ENCODE measurements at places on chromosomes 7 and 10.

- DNase-seq = no peak
Measured at GRCh38 chr7:82697897-82698296, 254.3 kb upstream of the CACNA2D1 start.

- DNase-seq = no peak
Measured at GRCh38 chr7:96728139-96728538, 18.5 kb upstream of the SEM1 start.

DNA sequence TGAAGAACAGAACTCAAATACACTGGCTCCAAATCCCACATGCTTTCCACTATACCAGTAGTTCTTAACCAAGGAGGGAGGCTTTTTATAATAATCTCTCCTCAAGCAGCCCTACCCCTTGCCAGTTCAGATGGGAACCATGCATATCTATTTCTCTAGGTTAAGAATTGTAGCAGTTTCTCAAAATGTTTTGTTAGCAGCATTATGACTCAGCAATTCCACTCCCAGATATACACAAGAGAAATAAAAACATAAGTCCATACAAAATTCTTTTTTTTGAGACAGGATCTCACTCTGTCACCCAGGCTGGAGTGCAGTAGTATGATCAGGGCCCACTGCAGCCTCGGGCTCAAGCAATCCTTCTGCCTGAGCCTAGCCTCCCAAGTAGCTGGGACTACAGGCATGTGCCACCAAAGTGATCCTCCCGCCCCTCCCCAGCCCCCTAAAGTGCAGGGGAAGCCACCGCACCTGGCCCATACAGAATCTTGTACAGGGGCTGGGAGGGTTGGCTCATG, 18.1 kb downstream of the YWHAG start:
- DNase-seq = no peak

DNA sequence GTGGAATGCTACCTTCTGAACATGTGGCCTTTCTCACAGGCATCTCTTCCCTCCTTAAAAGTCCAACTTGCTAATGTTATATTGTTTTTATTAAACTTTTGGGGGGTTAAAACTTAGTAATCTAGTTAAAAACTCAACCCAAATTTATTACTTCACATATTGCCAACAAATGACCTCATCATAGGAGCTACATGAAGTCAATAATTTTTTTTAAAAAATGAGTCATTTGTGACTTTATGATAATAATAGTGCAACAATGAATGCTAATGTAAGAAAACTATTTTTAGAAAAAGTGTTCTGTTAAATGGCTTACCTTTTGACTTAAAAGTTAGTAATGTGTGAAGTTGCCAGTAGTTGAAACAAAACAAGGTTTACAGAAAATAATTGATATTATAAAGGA, 325.9 kb upstream of the FZD1 start:
- DNase-seq = peak; percentile 28

GRCh38 chr7:135748770-135749169, at the start of gene FAM180A:
Gene FAM180A (minus strand): TSS chr7:135748813. CDS start chr7:135748580, 233 bp downstream.
- DNase-seq = no peak

DNA sequence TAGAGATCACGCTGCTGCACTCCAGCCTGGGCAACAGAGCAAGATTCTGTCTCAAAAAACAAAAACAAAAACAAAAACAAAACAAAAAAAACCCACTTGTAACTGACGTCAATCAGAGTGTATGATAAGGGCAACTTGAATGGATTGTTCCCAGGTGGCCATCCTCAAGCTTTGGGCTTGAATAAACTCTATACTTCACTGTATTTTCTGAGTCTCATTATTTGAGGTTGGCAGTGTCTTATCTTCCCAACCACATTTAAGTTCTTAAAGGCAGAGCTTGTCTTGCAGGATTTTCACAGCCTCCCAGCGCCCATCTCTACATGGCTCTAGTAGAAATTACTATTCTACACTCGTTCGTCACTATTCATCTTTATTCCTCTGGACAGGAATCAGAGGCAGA, 5.1 kb upstream of the OAT start:
- DNase-seq = no peak

- no peak for DNase-seq
Measured at GRCh38 chr10:95660283-95660682, 3.8 kb upstream of the ALDH18A1 start.

GRCh38 chr7:89563597-89563996, 590.7 kb upstream of the STEAP1 start:
- no peak for DNase-seq

DNA sequence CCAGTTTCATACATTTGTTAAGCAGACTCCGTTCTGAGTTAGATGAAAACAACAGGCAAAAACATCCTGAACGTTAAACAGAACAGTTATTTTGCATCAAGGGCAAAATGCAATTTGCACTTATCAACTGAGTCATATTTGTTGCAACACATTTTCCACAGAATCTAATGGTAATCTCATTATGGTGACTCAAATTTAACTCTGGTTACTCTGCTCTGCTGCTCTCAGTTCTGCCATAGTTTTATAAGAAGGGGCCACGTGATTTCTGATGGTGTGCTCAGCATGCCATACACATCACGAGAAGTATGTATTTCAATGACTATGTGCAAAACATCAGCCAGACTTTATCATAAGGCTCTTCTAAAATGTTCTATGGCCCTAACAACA, 148.8 kb downstream of the CHCHD3 start:
- peak; percentile 18 for DNase-seq

GRCh38 chr7:157122800-157123495, 15.8 kb upstream of the UBE3C start:
- no peak for DNase-seq

- no peak for DNase-seq
Measured at GRCh38 chr7:15041226-15041625, 138.7 kb upstream of the DGKB start.

DNA sequence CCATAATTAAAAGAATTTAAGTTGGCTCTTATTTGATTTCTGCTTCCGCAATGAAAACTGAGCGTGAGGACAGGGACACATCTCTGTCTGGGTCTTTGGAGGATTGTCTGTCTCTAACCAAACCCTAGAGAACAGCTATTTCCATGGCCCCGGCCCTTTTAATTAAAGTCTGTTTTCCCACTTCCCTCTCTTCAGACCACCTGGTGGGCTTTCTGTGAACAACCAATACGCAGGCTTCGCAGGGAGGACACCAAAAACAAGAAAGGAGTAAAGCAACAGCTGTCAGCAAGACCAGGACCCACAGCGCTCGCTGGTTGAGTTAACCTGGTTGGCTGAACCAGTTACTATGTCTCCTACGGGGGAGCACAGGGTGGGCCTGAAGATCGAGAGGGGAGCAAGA, 217.1 kb upstream of the FRMD4A start:
- DNase-seq = no peak

- DNase-seq = no peak
Measured at GRCh38 chr7:117393781-117394180, 33.5 kb downstream of the ASZ1 start.

DNA sequence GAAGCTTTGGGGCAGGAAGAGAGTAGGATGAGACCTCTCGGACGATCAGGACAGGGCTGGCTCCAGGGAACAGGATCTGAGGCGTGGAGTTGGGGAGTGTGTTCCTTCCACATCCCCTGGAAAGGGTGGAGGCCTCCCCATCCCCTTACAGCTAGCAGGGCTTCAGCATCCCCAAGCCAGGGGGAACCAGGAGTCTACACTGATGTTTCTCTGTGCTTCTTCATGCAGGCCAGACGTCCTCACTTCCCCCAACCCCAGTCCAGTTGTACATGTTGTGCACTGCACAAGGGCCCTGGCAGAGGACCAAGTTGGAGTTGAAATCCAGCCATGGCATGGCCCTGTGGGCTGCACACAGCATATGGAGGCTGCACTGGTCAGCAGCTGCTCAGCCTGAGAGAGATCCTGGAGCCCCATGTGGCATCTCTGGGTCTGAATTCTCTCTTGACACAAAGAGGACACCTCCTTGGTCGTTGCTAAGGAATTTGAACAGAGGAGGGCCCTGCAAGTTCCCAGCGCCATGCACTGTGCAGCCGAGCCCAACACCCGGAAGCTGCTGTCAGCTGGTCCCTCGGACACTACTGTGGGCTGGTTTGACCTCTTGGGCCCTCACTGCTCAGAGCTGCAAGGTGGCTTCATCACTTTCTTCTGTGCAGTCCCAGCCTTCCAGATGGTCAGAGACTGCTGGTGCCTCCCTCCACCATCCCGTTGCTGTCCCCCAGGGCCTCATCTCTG, 181.1 kb downstream of the DNAJB6 start:
- no peak for DNase-seq

DNA sequence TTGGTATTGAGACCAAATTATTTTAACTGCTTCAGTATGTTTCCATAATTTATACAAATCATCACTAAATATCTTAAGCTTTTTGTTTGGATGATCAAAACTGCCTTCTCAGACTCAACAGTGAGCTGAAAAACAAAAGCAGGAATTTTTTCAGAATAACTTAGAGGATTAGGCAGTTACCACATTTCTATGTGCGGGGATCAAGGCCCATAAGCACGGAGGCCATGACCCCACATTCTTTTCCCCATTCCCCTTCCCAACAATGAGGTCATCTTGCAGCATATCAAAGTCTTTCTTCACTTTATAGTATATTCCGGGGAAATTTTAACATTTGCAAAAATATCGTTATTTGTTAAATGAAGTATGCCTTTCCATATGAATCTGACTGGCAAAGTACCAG, 125.8 kb downstream of the ELMO1 start:
- no peak for DNase-seq

DNA sequence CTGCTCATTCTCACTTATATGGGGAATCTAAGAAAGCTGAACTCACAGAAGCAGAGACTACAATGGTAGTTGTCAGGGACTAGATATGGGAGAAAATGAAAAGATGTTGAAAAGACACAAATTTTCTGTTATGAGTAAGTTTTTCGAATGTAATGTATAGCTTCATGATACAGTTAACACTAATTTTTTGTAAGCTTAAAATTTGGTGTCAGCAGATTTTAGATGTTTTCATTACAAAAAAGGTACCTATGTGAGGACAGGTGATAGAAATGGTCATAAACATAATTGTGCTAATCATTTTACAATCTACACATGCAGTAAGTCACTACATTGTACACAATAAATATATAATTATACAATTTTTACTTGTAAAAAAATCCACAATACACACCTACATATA, 286.6 kb downstream of the ZNF33B start:
- DNase-seq = no peak

GRCh38 chr10:60809157-60809556, 30.9 kb downstream of the CDK1 start:
- DNase-seq = no peak

GRCh38 chr7:18497082-18497481, 1.5 kb downstream of the HDAC9 start:
- no peak for DNase-seq

GRCh38 chr7:129858490-129858889, 94.3 kb downstream of the UBE2H start:
- DNase-seq = no peak

- DNase-seq = no peak
Measured at GRCh38 chr10:35384265-35384868, 48.1 kb downstream of the CCNY start.

DNA sequence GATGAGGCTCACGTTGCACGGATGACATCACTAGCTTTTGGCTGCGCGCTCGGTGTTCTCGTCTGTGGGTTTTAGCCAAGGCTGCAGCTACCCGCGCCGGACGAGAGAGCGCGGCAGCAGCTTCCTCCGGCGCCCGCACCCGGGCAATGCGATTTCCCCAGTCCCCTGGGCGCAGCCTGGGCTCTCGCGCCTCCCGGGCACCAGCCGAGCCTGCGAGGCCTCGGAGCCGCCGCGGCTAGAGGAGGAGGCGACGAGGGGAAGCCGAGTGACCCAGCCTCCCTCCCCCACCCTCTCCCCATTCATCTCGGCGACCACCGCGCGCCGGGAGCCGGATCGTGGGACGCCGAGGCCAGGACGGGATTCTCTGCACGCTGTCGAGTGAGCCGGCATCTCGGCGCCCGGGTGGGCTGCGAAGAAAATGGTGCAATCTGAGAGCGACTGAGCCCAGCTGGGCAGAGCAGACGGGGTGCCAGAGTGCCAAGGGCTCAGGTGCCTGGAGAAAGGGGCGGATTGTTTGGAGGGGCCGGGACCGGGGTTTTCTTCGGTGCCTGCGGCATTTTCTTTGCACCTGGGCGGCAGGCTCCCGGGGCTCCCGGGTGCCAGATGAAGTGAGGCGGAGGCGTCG, 1.2 kb upstream of the TMEM178B start:
- no peak for DNase-seq

DNA sequence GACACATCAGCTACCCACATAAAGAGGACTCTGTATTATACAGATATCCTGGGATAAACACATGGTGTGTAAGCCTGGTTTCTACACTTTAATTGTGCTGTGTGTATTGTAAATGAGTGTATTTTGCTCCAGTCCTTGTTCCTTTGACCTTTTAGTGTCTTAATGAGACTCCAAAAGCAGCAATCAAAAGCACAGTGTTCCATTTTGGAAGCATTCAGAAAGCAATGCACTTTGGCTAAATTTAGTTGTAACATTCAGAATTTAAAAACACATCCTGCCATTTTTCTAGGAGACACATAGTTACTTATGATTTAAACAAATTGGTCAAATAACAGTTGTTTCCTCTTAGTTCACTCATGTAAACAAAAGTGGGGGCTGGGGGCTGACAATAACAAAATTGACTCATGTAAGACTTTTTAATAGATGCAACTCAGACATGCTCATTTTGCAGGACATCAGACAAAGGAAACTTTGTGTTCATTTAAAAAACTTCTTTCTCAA, 122.2 kb downstream of the GPR37 start:
- no peak for DNase-seq

- no peak for DNase-seq
Measured at GRCh38 chr7:48380921-48381320, 209.7 kb downstream of the ABCA13 start.

DNA sequence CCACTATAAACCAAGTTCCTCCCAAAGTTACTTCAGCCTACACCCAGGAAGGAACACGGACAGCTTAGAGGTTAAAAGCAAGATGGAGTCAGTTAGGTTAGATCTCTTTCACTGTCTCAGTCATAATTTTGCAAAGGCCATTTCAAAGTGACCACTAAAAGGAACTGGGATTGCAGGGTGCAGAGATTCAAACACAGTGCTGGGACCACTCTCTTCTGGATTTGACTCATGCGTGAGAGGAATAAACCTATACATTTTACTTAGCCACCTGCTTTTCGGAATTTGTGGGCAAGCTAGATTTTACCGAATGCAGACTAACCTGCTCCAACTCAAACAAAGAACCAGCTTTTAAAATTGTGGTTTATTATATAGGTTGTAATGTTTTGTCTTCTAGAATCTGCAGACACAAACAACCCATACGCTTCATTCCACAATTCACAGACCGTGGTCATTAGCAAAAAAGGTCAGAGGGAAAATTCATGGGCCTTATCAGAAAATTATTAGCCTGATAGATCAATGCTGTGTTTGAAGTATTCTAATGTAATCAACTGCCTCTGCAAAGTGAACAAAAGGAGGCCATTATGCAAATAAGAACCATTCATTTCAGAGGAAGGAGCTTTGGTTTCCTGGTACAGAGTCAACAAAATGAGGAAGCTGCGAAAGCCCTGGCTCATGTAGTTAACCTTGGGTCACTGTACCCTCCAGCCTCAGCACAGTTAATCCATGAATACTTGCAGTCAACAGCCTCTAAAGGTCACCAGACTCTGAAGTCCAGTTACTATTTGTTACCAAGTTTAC, 342.7 kb upstream of the KLF6 start:
- peak; percentile 72 for DNase-seq

- DNase-seq = peak; percentile 71
Measured at GRCh38 chr7:148962823-148963582, 65.3 kb downstream of the PDIA4 start.

Measured in GM06990 (cell line).